PC-9 (cell line): ENCODE measurements at places on chromosomes 12 and 14. TPM values are rescaled to one million over a fixed set of nuclear protein-coding genes. Genes with fewer than 3 reads are reported as not detected.

DNA sequence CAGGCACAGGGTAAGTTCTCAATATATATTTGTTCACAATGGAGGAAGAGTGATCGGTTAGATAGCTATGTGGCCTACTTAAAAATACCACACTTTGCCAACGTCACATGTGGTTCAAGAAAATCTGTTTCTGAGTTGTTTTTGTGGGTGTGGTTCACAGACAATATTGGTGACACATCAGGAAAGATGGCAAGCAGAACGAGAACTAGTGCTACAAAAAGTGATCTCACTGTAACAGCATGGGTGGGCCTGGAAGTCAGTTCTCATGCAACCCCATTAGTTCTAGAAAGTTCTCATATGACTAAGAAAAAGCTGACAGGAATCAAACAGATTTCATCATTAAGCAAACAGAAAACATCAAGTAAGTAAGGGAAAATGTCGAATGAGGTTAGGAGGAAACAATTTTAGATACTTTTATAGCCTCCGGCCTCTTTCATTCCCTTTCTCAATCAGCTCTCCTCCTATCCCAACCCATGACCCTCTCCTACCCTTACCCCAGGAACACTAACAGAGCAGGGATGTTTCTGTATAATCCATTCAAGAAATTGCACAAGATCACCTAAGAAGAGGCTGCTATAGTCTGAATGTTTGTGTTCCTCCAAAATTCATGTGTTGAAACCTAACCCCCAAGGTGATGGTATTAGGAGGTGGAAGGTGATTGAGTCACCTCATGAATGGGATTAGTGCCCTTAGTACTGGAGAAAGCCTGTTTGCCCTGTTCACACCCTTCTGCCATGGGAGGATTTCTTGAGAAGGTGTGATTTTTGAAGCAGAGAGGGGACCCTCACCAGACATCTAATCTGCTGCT lies 15.5 kb upstream of the NTN4 start:
- peak overlapping the region; percentile 100 for H3K27ac ChIP-seq
- no peaks in the 10 kb centered on the region for H3K27me3 ChIP-seq
- H3K4me1 ChIP-seq = peaks cover 95% of the 10 kb centered on the region

- H3K27me3 ChIP-seq = no peaks in the 10 kb centered on the region
- H3K27ac ChIP-seq = no peak overlapping the region
- DNase-seq = no peak
- no peak overlapping the region for H3K4me3 ChIP-seq
Observed at GRCh38 chr12:62512901-62513300, 46.3 kb downstream of the MON2 start.

GRCh38 chr12:92336641-92337040 lies 191.0 kb upstream of the BTG1 start:
- 0 out of 2 replicates have a peak, but pooled peaks cover 7% of the 10 kb centered on the region for H3K4me1 ChIP-seq
- H3K27ac ChIP-seq = no peak overlapping the region
- H3K27me3 ChIP-seq = no peaks in the 10 kb centered on the region
- no peak for DNase-seq
- no peaks in the 10 kb centered on the region for H3K36me3 ChIP-seq

DNA sequence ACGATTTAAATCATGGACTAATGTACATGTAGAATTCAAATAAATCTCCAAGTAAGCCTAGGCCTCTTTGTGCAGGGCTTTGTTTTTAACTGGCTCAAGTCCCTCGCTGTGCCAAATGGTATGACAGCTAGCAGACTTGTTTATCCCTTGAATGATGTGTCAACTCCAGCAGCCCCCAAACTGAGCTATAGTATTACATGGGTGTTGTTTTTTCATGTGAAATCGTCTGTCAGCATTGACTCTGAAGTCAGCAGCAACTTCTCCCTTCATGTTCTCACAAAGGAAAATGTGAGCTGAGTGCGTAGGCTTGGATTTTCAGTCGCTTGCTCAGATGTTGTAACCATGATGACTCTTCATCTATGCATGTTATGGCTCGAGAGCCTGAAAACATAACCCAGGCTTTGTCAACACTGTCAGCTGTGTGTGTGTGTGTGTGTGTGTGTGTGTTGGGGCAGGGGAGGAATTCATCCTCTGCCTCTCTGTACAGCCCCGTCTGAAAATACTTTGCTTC lies 73.3 kb downstream of the PTHLH start:
- H3K4me1 ChIP-seq = no peaks in the 10 kb centered on the region
- no peak overlapping the region for H3K27ac ChIP-seq
- no peaks in the 10 kb centered on the region for H3K36me3 ChIP-seq

GRCh38 chr12:88684610-88685009 lies 104.3 kb upstream of the KITLG start:
- H3K27me3 ChIP-seq = no peaks in the 10 kb centered on the region
- H3K36me3 ChIP-seq = no peaks in the 10 kb centered on the region
- no peak overlapping the region for H3K27ac ChIP-seq
- H3K4me1 ChIP-seq = no peaks in the 10 kb centered on the region
- no peak overlapping the region for H3K4me3 ChIP-seq

- no peak for DNase-seq
- no peaks in the 10 kb centered on the region for H3K27me3 ChIP-seq
- H3K36me3 ChIP-seq = no peaks in the 10 kb centered on the region
- no peaks in the 10 kb centered on the region for H3K4me1 ChIP-seq
- no peak overlapping the region for H3K27ac ChIP-seq
Observed at GRCh38 chr12:120940006-120940405, 35.8 kb upstream of the SPPL3 start.

DNA sequence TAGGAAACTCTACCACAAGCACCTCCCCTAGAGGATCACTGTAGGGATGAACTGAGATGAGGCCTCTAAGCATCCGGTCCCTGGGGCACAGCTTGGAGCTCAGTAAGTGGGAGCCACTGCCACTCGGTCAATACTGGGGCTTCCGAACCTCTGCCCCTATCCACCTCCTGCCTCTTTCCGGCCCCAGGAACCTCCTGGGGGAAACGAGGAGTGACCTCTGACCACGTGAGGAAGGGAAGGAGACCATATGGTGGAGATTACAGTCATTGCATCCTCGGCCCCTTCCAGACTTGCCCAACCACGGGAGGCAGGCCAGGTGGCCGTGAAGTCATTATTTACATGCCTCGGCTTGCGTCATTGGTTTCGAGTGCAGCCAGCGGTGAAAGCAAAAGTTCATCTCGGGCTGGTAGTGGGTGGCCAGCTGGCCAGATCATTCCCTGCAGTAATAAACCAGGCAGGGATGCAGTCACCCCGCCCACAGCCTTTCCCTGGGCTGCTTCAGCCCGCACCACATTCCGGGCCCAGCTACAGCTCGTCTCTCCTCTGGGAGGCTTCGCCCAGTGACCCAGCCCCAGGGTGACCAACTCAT lies 65.4 kb downstream of the C14orf132 start:
- H3K27ac ChIP-seq = peak overlapping the region; percentile 76
- H3K4me1 ChIP-seq = peaks cover 40% of the 10 kb centered on the region
- H3K27me3 ChIP-seq = no peaks in the 10 kb centered on the region
- peak; percentile 88 for DNase-seq

GRCh38 chr14:21917699-21918436 lies 244.2 kb upstream of the OR4E1 start:
- H3K27me3 ChIP-seq = no peaks in the 10 kb centered on the region
- no peak overlapping the region for H3K4me3 ChIP-seq
- peak overlapping the region; percentile 58 for H3K27ac ChIP-seq
- H3K4me1 ChIP-seq = peaks cover 47% of the 10 kb centered on the region
- peak; percentile 37 for DNase-seq

DNA sequence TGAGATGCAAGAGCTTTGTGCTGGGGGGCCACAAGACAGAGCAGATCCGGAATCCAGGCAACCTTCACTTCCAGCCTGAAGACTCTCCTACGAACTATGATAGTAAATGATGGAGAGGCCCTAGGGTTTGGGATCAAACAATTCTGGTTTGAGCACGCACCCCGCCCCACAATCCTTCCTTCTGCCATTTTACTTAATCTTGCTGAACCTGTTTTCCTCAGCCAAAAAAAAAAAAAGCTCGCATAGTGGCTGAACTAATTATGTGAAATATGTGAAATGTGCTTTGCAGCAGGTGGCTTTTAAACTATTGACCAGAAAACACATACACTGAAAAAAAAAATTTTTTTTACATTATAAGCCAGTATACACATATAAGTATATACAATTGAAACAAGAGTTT lies 667 bp upstream of the ITFG2 start:
- 0 out of 2 replicates have a peak, but pooled peaks cover 3% of the 10 kb centered on the region for H3K36me3 ChIP-seq
- DNase-seq = peak; percentile 34
- H3K4me3 ChIP-seq = peak overlapping the region; percentile 78
- peak overlapping the region; percentile 41 for H3K27ac ChIP-seq
- H3K27me3 ChIP-seq = no peaks in the 10 kb centered on the region

GRCh38 chr14:64569138-64569631 lies 19.4 kb downstream of the PPP1R36 start:
- H3K27ac ChIP-seq = peak overlapping the region; percentile 62
- H3K4me1 ChIP-seq = peaks cover 28% of the 10 kb centered on the region
- H3K4me3 ChIP-seq = no peak overlapping the region
- no peaks in the 10 kb centered on the region for H3K36me3 ChIP-seq
- DNase-seq = peak; percentile 77
- H3K27me3 ChIP-seq = no peaks in the 10 kb centered on the region

DNA sequence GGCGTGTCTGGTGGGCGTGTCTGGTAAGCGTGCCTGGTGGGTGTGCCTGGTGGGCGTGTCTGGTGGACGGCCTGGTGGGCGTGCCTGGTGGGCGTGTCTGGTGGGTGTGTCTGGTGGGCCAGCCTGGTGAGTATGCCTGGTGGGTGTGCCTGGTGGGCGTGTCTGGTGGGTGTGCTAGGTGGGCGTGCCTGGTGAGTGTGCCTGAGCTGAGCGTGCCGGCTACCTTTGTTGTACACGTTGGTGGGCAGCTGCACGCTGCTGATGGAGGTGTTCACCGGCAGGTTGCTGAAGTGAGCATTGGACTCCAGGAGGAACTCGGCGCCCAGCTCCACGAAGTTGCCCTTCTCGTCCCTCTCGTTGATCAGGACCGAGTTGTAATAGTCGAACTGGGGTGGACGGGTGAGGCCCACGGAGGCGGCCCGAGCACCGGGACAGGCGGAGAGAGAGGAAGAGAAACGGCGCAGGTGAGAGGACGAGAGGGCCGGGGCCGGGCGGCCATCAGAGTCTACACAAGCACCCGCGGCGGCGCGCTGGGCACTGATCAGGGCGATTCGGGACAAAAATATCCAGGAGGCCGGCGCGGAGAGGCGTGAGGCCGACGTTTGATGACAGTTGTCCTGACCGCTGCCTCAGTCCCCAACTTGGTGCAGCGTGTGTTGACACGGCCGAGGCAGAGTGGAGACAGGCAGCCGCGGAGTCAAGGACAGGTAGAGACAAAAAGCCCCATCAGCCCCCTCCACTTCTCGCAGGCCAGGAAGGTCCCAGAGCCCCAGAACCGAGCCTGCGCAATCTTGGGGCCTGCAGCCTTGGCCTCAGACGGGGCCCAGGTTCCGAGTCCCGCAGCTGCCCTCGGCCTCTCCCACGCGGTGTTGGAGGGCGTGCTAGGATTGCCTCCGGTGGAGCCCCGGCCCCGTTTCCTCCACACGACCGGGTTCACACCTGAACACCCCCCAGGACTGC lies 10.5 kb downstream of the CACNA2D4 start:
- no peak overlapping the region for H3K4me3 ChIP-seq
- no peaks in the 10 kb centered on the region; the same call in 1 of the 2 replicates for H3K27me3 ChIP-seq
- 0 out of 2 replicates have a peak, but pooled peaks cover 4% of the 10 kb centered on the region for H3K4me1 ChIP-seq
- DNase-seq = no peak
- no peak overlapping the region for H3K27ac ChIP-seq
- H3K36me3 ChIP-seq = no peaks in the 10 kb centered on the region

GRCh38 chr14:96363751-96364336 lies 518 bp downstream of the GSKIP start:
- DNase-seq = peak; percentile 53
- peak overlapping the region; percentile 95 for H3K4me3 ChIP-seq
- no peak overlapping the region for H3K27ac ChIP-seq
- peaks cover 21% of the 10 kb centered on the region for H3K4me1 ChIP-seq

DNA sequence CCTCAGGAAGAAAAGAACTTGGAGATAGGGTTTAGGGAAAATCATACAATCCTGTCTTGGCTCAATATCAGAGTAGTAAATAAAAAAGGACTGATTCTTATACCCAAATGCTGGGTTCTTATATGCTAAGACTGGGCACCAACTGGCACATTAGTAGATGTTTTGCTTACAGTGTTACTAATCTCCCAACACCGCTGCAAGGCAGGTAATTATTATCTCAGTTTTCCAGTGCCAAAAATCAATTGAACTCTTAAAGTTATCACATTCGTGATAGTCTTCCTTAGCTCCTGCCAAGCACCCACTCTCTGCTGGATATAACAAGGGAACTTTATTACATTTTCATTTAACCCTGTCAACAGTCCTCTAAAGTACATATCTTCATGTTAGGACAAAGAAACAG lies 25.0 kb upstream of the HIGD1C start:
- peaks cover 19% of the 10 kb centered on the region for H3K4me1 ChIP-seq
- no peak overlapping the region for H3K27ac ChIP-seq
- H3K4me3 ChIP-seq = no peak overlapping the region
- no peaks in the 10 kb centered on the region for H3K27me3 ChIP-seq

DNA sequence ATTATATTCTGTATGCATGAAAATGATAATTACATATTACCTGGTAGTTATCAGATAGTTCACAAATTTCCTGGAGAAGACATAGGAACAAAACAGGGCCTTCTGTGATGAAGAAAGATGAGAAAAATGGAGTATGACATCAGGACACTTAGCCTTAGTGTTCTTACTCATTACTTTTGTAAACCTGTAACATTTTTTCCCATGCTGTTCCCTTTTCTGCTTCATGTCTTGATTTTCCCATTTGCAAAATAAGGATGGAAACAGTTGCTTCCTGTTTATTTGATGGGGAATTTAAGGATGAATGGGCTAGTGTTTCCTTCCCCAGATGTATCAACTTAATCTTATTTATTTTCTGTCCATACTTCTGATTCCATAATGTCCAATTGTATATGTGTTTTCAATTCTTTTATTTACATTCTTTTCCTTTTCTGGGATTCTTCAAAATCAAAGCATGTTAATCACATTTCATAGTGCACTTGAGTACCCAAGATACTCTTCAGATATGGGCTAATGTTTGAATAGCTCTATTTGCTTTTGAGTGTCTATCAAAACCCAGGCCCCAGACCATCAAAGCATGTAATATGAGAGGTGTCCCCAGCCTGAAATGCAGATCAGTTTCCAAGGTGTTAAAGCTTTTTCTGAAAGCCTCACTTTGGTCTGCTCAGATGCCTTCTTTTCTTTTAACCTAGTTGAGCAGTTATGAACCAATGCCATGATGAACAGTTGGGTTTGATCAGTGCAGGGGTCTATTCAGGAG lies 260.5 kb downstream of the RAD51B start:
- DNase-seq = no peak
- peaks cover 13% of the 10 kb centered on the region; the same call in 1 of the 2 replicates for H3K4me1 ChIP-seq
- no peak overlapping the region for H3K4me3 ChIP-seq
- H3K36me3 ChIP-seq = no peaks in the 10 kb centered on the region

CCDC197 gene
- total RNA-seq = not detected in 2 replicates

CS gene
- 203 and 205 TPM in 2 replicates for total RNA-seq

C12orf54 gene
- total RNA-seq = not detected in 2 replicates

ZNF385A gene
- 17.2 and 18.0 TPM in 2 replicates for total RNA-seq

FGF23 gene
- total RNA-seq = not detected in 2 replicates

TAS2R8 gene
- total RNA-seq = not detected in 2 replicates

KRT83 gene
- total RNA-seq = 0.43 TPM in 1 of 2 replicates, not detected in the other

TMEM52B gene
- 2.6 and 4.2 TPM in 2 replicates for total RNA-seq

MTRFR gene
- total RNA-seq = 18.6 and 19.4 TPM in 2 replicates

MSI1 gene
- 0.95 and 1.7 TPM in 2 replicates for total RNA-seq
